Activated CD4-positive, CD25-positive, alpha-beta regulatory T cell (primary cell): ENCODE measurements at places on chromosomes 13 and 19.

GRCh38 chr13:110073982-110074381 lies 233.0 kb downstream of the COL4A1 start:
- no peak for DNase-seq

DNA sequence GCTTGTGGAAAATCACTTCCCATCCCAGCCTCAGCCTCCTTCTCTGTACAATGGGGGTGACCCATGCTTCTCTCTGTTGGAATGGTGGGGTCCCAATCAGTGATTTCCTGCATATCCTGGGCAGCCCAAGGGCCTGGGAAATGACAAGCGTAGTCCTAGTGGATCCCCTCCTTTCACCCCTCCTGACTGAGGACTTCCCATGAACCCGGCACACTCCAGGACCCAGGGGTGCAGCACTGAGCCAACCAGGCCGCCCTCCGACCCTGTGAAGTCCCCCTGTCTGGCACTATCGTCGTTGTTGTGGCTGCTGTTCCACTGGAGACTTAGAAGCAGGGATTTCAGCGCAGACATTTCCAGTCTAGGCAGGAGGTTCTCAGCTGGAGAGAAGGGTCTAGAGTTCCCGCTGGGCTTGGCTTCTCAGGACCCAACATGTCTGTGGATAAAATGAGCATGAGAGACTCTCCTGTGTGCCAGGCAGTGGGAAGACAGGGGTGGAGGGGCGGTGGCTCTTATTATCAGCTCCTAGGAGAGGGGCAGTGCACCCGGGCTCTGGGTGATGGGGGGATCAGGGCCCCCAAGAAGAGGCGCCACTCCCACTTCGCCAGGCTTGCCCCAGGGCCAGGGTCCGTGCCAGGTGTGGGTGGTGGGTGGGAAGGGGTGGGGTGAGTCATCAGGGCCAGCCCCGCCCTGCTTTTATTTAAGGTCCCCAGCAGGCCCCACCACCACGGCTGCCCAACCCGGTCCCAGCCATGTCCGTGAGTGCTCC lies at the start of gene LGALS7B:
LGALS7B (plus strand) TSS at position 723 of the 766 bp plus-strand sequence; CDS start at position 750, 27 bp downstream.
- DNase-seq = no peak

DNA sequence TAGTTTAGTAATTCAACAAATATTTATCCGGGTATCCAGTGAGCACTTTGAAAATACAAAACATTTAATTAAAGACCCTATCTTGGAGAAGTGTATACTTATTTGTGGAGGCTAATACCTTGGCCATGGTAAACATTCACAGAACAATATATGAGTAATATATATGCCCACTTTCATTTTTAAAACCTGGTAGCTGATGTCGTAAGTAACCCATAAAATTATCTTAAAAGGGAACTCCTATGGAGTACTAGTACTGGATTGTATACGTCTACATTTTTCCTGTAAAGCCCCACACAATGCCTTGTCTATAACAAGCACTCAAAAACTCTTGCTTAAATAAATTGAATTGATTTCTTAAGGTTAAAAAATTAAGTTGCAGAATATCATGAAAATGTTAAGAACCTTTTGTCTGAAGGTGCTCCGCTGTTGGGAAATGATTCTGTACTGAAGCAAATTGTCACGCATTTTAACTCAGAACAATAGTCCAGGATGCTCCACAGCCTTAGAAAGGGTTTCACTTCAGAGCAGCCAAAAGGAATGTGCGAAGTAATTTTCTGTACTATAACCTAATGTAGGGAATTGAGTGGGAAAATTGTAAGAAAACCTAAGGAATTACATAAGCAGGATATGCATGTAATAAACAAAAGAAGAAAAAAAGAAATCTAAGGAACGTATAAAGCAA lies 58.9 kb upstream of the C1QTNF9 start:
- no peak for DNase-seq

- DNase-seq = no peak
Observed at GRCh38 chr19:49758292-49758691, 4.8 kb downstream of the TSKS start.

DNA sequence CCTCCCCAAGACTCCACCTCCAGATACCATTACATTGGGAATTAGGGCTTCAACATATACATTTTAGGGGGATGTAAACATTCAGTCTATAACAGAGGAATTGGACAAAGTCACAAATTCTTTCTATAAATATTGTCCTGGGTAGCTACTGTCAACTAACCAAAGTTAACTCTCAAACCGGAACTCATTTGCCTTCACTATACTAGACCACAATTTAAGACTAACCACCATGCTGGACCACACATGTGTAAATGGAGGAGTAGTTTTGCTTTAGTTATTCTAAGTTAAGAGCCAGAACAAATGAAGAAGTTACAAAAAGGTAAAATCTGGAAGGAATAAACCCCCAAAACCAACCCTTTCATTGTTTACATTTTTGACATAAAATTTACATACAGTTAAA lies 222.8 kb downstream of the NDFIP2 start:
- DNase-seq = no peak

GRCh38 chr19:2139385-2140137 lies 11.8 kb downstream of the AP3D1 start:
- no peak for DNase-seq

DNA sequence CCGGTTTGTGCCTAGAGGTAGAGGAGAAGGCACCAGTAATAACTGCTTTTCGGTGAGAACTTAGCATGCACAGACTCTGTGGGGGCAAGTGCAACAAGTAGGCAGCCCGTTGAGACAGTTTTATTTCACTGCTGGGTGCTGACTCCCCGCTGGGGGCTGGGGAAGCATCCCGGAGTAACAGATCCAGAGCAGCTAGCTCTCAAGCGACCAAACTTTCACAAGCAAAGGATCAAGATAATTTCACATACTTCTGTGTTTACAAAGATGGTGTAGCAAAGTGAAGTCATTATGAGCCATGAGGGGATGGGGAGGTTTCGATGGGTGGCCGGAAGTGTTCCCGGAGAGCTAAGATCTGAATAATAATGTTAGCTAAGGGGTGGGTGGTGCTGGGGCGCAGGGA lies 2.8 kb downstream of the NACC1 start:
- no peak for DNase-seq

DNA sequence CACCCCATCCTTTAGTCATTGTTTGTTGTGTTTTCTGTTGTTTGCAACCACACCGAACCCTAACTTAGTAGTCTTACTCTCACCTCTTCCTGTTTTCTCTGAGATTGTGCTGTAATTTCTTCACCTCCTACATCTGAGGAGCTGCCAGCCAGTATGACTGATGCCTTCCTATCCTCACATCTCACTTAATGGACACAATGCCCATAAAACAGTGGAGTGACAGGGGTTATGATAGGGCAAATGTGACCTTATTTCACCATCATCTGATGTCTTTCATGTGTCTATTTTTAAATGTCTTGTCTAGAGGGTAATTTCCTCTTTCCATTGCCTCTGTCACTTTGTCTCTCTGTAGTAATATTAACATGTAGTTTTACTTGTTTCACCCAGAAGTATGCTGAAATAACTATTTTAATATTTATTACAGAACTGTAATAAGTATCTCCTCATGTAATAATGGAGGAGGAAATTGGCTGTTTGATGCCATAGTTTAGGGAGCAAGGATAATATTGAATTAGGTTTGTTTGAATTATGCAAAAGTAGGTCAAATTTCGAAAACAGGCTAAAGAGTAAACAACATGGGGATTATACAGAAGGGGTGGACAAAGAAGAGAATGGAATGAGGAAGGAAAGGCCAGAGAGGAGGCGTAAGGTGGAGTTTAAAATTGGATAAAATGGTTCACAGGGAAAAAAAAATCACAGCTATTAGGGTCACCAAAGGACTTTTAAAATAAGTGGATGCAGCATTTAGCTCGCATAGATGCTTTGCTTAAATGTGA lies 103.5 kb upstream of the SPRY2 start:
- no peak for DNase-seq

GRCh38 chr13:65036999-65037398 lies 2193.1 kb downstream of the PCDH9 start:
- DNase-seq = no peak

DNA sequence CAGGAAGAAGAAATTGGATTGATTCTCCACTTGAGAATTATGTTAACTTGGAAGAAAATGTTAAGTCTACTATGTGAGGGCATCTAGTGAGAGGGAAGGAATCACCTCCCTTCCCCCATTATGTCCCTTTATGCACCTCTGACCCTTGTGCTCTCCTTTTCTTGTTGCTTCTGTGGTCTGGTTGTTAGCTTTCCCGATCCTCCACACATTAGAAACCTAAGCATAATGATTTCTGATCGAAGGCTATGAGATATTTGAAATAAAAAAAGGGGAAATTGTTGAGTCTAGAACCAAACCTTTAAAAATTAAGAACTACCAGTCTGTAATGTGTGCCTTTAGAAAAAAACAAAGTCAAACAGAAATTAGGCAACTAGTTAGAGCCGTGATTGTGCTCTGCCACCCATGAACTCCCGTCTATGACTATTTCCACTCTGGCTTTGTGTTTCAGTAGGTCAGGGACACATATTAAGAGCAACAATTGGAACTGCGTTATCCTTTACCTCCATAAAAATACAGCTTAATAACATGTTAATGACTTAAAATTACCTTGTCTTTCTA lies 463 bp upstream of the GPC6 start:
- no peak for DNase-seq

- no peak for DNase-seq
Observed at GRCh38 chr19:17966550-17967256, at the start of gene KCNN1. TSS of gene KCNN1 (plus strand) at chr19:17967107. CDS start at chr19:17973889, 6,782 bp downstream.

DNA sequence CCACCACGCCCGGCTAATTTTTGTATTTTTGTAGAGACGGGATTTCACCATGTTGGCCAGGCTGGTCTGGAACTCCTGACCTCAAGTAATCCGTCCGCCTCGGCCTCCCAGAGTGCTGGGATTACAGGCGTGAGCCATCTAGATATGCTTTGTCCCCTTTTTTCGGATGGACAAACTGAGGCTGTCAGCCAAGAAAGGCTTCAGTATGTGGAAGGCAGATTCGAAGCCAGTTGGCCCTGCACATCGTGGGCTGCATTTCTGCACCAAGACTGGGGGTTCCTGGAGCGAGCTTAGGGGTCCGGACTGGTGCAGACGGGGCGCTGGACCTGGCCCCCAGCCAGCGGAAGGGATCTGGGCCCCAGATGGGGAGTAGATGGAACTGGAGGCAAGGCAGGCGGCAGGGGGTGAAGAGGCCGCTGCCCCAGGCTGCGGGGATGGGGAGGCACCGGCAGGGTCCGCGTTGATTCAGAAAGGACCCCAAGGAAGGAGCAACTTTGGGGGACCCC lies 9.7 kb upstream of the JUND start:
- DNase-seq = no peak

GRCh38 chr19:8459520-8460270 lies 14.9 kb downstream of the HNRNPM start:
- DNase-seq = no peak

- DNase-seq = peak; percentile 13
Observed at GRCh38 chr19:19406878-19407632, 1.6 kb downstream of the GATAD2A start.

DNA sequence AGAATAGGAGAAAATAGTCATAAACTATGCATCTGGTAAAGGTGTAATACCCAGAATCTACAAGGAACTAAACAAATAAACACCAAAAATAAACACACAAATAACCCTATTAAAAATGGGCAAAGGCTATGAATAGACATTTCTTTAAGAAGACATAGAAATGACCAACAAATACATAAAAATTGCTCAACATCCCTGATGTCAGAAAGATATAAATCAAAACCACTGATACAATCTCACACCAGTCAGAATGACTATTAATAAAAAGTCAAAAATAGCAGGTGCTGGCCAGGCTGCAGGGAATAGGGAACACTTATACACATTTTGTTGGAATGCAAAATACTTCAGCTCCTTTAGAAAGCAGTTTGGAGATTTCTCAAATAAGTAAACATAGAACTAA lies 352.1 kb upstream of the SLITRK1 start:
- DNase-seq = no peak

DNA sequence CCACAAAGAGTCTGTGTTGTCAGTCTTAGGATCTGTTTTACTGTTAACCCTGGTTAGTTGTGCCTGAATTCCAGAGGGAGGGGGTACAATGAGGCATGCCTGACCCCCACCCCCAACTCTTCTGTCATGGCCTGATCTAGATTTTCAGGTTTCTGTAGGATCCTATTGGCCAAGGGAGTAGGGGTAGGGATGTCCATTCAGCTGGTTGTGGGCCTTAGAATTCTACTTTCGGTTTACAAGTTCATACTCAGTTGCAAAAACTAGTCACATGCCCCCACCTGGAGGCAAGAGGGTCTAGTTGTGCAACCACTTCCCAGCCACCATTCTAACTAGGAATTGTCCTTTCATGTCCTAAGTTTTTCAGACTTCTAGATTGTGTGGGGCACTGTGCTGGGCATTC lies 94.3 kb upstream of the MBNL2 start:
- DNase-seq = no peak

DNA sequence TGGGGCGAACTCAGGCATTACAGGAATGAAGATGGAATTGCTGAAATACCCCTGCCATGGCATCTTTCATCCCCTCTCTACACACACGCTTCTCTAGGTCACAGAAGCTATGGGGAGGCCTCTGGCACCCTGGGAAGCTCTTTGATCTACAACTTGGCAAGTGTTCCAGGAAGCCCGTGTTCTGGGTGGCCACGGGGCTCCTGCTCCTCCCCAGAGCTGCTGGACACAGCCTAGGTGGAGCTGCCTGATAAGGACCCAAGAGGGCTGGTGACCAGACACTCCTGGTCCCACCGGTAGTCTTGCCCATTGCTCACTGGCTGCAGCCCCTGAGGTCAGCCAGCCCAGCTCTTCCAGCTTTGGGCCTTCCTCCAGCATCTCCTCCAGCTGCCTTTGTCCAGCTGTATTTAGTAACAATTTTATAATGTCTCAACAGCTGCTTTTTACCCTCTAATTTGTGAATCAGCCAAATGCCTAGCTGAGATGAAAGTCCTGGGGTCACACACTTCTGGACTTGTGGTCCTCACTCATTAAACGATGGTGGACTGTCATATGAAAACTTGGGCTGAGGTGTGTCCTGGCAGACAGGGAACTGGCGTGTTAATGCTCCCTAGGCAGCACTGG lies 72.8 kb upstream of the SPATA13 start:
- DNase-seq = no peak

GRCh38 chr13:32320528-32320927 lies 5.2 kb downstream of the BRCA2 start:
- DNase-seq = no peak

DNA sequence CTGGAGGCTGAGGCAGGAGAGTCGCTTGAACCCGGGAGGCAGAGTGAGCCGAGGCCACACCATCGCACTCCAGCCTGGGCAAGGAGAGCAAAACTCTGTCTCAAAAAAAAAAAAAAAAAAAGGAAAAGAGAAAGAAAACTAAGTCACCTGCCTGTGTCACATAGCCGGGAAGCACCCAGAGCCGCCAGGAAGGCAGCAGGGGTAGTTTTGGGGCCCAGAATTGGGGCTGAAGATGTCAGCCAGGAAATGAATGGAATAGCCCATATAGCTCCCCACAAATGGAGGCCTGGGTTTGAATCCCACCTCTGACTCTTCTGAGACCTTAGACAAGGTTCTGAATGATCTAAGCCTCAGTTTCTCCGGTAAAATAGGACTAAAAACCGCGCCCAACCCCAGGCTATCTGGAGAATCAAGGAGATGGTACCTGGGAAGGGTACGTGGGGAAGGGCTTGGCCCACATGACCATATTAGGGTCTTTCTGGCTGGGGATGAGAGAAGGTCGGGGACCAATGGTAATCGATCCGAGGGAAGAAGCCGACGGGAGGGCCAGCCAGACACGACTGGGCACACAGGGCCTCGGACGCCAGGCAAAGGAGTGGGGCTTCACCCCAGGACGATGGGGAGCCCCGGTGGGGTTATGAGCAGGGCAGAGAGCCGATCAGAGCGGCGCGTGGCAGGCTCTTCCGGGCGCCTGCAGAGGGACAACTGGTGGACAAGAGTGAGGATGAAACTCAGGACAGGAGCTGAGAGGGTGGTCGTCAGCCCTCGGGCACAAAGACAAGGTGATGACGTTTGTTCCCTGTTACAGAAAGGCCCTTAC lies 14.4 kb downstream of the CCDC124 start:
- DNase-seq = no peak
